Immature natural killer cell (primary cell): ENCODE measurements at places on chromosomes 4 and X.

- no peak for DNase-seq
Measured at GRCh38 chr4:64399313-64400109, 9.7 kb downstream of the TECRL start.

DNA sequence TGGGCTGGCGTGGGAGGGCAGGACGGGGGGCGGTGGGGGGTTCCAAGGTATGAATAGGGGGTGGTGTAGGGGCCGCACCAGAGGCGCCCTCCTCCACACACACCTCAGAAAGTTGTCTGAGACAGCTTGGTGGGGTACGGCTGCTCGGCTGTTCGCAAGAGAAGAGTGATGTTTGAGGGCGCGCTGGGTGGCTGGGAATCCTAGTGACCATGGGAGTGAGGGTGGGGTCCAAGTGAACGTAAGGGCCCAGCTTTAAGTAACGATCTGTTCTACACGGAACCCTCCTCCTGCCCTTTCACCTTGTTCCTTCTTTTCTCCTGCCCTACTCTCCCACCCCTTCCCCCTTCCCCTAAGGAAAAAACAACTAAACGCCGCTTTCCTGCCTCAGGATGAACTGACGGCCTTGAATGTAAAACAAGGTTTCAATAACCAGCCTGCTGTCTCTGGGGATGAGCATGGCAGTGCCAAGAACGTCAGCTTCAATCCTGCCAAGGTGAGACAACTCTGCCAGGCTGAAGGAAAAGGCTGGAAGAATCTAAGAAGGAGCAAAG lies 664 bp downstream of the MED12 start:
- no peak for DNase-seq

- no peak for DNase-seq
Measured at GRCh38 chr4:153465615-153466080, 512 bp upstream of the TMEM131L start.

- no peak for DNase-seq
Measured at GRCh38 chr4:145716200-145716599, 36.3 kb downstream of the C4orf51 start.

DNA sequence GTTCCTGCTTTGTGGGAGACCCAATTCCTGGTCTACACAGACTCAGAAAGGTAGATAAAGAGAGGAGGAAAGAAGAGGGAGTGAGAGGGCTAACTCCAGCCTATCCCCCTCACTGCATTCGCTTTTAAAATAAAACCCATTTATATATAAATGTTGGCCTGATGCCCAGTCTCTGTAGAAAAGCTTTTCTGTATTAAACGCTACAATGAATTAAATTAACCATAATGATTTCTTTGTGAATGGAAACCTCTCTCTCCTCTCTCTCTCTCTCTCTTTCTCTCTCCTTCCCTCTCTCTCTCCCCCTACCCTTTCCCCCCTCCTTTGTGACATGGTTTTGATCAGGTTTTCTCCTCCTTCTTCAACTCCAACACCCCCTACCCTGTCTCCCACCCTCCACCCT lies 34.8 kb downstream of the PJA1 start:
- no peak for DNase-seq

DNA sequence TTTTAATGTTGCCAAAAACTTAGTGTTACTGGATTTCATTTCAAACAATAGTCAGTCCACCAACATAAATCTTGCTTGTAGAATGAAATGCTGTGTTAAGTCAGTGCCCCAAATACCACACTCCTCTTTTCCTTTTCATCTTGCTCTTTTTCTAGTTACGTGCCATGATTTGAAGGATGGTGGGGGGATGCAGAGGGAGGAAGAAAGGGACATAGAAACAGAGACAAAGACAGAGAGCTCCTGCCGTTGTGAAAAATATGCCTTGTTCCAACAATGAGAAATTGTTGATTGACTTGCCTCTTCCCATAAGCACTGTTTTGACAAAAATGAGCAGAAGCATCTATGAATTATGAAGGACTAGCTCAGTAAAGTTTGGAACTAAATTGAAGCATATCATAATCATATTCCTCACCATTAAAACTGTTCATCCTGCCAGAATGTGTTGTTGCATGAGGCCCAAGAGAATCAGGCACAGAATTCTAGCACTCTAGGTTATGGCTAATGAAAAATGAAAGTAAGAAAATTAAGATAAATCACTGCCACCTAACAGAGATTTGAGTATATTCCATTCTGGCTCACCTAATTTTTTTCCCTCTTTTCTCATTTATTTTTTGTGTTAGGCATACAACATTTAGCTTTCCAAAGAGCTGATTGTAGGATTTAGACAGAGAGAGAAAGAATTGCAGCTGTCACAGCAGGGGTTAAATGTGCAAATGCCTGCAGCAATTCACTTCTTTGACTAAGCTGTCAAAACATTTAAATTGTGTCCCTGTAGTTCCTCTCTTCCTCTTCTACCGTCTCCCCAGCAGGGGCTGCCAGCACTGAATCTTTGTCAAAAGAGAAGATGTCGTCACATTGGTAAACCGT lies 111.6 kb upstream of the PTPN13 start:
- DNase-seq: no peak

- DNase-seq: no peak
Measured at GRCh38 chr4:124783847-124784246, 71.3 kb upstream of the ANKRD50 start.

GRCh38 chr4:3523146-3523627 lies 9.0 kb downstream of the LRPAP1 start:
- DNase-seq: no peak

GRCh38 chr4:85700362-85700761 lies 225.4 kb downstream of the ARHGAP24 start:
- DNase-seq: no peak

GRCh38 chr4:111449657-111450056 lies 695.6 kb upstream of the FAM241A start:
- no peak for DNase-seq
